NCI-H1105 treated with DMSO at 0.1 percent for 48 hours (cell line): ENCODE measurements at places on chromosomes 12 and 14.
A peak's percentile ranks its signal among the peaks of the same experiment; 100 is the strongest.

DNA sequence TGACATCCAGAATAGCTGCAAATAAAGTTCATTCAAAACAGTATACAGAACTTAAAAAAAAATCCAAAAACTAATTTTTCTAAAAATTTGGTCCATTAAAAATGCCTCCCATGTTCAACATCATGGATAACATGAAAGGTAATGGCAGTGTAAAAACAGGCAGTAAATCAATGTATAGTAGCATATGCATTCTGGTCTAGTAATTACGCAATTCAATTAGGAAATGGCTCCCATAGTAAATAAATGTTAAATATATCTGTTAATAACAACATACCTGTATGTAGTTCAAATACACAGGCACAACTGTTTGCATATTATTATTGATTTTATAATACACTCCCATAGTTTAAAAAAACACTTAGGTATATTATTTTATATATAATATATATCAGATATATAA, 42.5 kb downstream of the SGPP1 start:
- no peak for DNase-seq

DNA sequence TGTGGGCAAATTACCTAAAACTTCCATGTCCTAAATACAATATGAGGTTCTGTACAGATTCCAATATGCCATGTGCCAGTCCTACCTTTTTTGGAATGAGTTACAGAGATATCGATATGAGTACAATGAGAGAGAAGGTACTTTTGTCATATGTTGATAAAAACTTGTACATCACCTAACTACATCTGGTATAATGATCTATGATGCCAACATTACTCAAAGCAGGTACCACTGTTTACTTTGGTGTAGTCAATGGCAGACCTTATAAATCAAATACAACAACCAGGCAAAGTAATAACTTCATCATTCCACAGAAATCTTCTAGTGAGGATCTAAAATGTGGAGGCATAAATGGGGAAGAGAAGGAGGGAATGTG, 12.7 kb downstream of the TEP1 start:
- no peak for DNase-seq

DNA sequence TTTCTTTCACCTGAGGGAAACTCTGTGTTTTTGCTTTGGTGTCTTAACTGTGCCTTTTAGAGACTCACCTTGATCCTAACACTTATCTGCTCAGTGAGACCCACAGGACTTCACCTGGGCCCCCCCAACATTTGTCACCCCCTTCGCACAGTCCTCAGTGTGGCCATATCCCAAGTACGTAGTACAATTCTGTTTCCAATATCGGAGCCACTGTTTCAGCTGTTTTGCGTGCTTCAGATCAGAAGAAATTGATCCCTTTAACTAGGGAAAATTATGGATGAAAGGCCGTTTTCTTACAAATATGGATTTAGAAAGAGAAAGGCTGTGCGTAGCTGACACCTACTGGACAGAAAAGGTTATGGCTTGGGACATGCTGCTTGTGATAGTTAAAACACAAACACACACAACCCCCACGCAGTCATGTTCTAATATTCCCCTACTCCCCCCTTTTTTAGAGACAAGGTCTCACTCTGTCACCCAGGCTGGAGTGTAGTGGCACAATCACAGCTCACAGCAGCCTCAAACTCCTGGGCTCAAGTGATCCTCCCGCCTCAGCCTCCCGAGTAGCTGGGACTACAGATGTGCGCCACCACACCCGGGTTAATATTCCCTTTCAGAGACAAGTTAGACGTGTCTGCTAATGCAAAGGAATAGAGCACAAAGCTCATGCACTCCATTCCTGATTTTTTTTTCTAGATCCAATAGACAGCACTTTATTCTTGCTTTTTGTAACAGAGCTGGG, 3.6 kb upstream of the SLC7A8 start:
- DNase-seq: peak; percentile 53

DNA sequence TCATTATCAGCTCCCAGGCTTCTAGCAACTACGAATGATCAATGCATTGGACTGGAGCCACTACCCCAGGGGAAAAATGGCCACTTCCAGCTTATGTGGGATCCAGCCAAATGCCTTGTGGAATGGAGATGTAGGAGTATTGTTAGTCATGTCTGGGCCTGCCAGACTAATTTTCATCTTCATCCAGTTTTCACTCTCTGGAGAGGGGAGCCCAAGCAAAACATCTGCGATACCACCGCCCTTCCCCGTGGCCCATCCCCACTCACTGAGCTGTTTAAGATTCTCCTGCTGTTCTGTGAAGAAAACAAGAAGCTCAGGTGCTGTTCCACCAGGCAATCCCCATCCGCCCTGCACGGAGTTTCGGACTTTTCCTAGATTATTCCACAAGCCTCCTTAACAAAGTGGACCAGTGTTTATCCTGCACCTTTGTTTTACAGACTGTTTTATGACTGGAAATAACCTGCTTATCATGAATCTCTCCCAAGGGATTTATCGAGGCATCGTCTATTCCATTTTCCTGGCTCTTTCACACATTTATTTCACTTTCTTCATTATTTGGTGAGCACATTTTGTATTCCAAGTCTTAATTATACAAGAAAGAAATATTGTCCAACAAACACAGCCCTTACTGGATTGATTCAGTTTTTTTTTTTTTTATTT, 35.5 kb upstream of the MAX start:
- peak; percentile 85 for DNase-seq

- no peak for DNase-seq
Observed at GRCh38 chr12:47617476-47617875, 88.4 kb downstream of the RPAP3 start.

- DNase-seq: no peak
Observed at GRCh38 chr14:87155856-87156488, 837.0 kb downstream of the GALC start.

DNA sequence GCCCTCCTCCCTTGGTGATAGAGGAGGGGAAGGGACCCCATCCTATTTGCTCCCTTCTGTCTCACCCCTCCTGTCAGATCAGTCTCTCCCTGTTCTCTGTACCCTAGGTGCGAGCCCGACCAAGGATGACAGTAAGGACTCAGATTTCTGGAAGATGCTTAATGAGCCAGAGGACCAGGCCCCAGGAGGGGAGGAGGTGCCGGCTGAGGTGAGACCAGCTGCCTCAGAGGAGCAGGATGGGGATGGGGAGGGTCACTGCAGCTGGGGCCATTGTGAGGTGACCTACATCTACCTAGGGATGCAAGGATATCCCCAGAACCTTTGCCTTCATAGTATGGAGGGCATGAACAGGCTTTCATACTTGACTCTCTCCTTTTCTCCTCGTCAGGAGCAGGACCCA, 22.2 kb downstream of the AGAP2 start:
- DNase-seq: no peak

GRCh38 chr14:24335461-24336171, 745 bp upstream of the ADCY4 start:
- DNase-seq: no peak

DNA sequence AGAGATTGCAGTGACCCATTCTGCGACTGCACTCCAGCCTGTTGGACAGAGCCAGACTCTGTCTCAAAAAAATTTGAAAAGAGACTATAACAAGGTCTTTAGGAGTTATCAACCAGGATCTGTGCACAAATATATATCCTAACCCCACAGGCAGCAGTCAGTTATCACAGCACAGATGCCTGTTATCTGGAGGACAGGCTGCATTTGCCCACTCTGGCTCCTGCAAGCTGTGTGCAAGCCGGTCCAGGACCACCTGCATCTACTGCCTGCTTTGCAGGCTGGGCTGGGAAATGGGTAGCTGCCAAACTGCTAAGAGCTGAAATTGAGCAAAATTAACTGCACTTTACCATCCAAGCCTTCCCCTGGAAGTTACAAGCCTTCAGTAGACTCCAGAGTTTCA, 21.4 kb upstream of the RCOR1 start:
- DNase-seq: no peak

- no peak for DNase-seq
Observed at GRCh38 chr14:29836395-29836794, 91.3 kb downstream of the PRKD1 start.

DNA sequence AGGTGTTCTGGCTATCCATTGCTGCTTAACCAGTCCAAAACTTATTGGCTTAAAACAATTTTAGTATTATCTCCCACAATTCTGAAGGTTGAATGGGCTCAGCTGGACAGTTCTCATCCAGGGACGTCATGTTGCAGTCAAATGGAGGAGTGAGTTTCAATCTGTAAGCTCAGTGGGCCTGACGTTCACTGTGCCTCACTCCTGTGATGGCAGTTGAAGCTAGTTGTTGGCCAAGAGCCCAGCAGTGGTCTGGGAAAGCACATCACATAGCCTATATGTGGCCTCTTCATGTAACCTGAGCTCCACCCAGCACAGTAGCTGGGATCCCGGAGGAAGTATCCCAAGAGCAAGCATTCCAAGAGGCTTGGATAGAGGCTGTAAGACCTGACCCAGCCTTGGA, 40.6 kb upstream of the CDKN3 start:
- no peak for DNase-seq

DNA sequence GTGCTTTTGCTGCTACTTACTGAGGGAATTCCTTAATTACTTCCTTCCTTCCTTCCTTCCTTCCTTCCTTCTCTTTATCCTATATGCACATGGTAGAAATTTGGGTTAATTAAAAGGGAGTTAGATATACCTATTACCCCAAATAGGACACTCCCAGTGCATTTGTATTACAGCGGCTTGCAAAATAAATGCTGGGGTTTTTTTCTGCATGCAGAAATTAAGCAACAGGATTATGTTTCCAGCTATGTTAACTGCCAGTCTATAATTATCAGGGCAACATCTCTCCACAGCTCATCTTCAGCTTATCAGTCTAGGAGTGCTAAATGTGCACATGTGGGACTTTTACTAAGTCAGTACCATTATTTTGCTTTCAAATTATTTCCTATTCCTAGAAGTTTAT, 132.9 kb upstream of the SLC35F4 start:
- DNase-seq: no peak

GRCh38 chr14:53549956-53550355, 396.8 kb upstream of the DDHD1 start:
- no peak for DNase-seq

DNA sequence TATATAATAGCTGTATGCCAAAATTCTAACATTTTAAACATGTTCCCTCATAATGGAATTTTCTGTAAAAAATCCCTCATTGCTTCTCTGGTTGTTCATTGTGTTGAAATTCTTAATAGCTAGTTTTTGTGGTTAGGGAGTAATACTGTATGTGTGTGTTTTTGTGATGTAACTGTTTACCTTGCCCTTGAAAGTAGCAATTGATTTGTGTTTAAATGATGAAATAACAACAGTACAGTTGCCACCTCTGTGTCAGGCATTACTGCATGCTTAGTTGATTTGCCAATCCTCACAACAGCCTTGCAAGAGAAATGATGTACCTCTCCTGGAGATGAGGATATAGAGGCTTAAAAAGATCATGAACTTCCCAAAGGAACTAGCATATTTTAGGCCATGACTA, 94.9 kb downstream of the DAAM1 start:
- no peak for DNase-seq

DNA sequence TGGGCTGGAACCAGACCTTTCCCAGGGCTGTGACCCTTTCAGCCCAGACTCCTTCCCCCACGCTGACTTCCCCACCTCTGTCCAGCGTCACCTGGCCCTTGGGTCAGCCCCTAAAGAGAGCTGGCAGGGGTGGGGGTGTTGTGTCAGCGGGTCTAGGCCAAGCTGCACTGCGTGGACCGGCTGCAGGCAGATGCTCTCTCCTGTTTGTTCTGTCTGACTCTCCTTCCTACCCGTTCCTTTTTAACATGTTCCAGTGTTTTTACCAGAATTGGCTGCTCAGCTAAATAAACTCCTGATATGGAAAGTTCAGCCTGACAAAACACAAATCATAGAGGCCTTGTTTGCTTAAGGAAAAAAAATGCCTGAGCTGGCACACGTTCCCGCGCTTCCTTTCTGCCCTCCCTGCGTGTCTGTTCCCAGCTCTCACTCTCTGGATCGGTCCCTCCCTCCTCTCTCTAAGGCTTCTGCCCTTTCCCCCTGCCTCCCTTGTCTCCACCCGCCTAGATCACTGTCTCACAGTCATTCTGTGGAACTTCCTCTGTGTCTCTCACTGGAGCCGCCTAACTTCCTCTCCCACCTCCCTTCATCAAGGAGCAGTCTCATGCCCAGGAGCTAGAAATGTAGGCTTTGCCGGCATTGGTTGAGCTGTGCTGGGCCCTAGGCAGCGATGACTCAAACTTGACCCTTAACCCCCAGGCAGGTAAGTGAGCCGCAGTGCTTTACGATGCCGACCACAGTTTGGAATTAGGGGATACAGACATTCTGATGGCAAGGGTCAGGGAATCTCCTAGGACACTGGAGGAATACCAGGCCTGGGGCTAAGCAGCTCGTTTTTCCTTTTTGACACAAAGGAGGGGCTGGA, 15.5 kb upstream of the MLXIP start:
- no peak for DNase-seq

GRCh38 chr12:131362291-131363211, 348.3 kb upstream of the SFSWAP start:
- DNase-seq: no peak

GRCh38 chr12:99005601-99006000, 360.5 kb downstream of the APAF1 start:
- no peak for DNase-seq

GRCh38 chr12:53431187-53431586, 7.5 kb downstream of the AMHR2 start:
- no peak for DNase-seq

DNA sequence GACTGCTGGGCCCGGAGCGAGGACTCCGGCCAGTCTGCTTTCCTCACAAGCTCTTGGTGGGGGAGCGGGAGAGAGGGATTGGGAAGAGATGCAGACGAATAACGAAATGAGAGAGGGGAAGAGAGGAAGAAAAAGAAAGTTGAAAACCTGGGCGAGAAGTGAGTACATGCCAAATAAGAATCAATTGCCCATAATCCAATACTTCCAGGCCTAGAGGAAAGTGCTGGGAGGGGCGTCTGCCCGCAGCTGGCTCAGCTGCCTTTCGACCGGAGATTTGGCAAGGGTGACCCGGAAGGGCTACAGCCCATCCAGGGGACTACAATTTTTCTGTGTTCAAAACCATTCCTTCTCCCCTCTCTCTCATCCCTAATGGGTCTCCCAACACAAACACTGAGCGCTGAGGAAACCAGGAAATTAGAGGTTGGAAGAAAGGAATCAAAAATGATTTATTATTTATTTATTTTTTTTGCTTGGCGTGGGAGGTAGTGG, 4.9 kb downstream of the NKX2-1 start:
- DNase-seq: peak; percentile 82

GRCh38 chr14:21136024-21136423, 19.8 kb downstream of the OR5AU1 start:
- peak; percentile 53 for DNase-seq

DNA sequence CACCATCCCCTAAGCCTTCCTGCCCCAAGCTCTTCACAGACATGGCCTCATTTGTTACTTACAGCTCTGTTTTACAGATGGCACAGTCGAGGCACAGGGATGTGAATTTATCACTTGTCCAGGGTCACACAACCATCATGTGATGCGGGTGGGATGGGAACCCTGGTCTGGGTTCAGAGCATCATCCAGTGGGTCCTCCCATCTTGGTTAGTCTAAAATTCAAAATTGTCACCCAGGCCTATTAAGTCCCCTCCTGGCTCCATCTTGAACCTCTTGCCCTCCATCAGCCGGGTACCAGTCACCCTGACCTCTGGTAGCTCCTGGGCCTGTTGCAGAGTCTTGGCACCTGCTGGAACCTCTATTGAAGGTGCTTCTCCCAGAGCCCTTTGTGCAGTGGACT, 52.9 kb downstream of the ACACB start:
- DNase-seq: no peak

GRCh38 chr12:102992297-102992696, 34.8 kb downstream of the ASCL1 start:
- DNase-seq: no peak
